ENCODE measurements at places on chromosomes 2 and 18.

GRCh38 chr2:207513551-207514257, 16.1 kb upstream of the CREB1 start:
- no peak for DNase-seq

DNA sequence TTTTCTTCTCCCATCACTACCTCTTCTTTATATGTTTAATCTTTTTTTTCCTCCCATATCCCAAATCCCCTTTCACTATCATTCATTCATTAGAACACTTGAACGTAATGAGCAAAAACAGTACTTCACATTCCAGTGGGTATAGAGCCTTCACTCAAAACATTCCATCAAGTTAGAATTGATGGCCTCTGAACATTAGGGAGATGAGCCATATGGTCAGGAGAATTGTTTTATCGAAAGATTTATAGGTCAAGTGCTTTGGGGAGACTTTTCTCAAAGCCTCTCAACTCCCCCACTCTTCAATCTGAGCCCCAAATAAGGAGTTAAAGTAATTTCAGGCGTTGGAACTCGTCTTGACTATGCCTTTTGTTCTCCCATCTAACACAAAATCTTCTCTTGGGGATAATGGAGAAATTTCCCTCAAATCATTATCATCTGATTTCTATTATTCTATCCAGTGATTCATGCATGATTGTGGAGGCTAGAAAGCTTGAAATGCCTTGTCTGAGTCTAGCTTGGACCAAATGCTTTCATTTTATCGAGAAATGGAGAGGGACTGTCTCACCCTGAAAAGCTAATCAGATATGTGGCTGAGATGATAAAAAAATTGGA, 79.2 kb downstream of the KIAA2012 start:
- no peak for DNase-seq

DNA sequence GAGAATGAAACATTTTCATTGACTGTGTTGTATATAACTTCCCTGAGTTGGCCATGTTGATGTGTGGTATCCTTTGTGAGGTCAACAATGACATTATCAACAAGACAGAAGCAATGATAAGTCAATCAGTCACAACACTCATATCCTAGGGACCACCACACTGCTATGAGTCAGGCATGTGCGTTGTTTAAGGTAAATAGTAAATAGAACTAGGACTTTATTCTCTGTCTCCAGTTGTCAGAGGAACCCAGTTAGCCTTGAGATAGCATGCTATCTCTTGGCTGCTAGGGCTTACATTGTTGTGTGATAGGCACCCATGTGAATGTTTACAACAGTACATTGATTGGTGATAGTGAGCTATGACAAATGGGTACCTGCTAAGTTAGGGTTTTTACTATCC, 37.3 kb downstream of the GPD2 start:
- DNase-seq = no peak

DNA sequence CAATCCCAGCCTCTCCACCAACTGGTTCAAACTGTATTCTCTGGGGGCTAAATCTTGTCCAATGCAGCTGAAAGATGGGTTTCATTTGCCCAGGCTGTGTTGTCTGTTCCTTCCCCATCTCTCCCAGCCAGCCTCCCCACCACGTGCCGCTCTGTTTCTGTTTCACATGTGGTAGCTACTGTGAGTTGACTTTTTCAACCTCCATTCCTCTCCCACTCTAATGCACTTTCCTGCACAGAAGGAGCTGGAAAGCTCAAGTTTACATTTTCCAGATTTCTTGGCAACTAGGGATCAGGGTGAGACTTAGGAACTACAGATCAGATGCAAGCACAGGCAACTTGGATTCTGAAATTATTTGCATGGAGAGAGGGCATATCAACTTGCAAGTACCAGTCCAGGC, 19.0 kb upstream of the NPAS2 start:
- no peak for DNase-seq

DNA sequence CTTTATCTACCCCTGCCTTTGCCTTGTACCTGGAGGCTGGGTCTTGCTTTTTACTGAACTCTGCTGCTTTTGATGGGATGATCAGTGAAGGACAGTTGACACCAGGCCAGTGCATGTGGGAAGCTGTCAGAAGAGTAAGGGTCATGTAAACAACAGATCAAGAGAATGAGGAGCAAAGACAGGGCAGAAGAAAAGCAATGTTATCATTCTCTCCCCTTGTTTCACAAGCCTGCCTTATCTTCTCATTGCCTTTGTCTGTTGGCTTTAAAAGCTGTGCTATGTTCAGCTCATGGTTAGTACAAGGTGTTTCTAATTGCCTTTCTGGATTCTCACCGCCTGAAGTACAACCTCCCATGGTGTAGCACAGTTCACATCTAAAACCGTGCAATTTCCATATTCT, 27.6 kb downstream of the LYPD1 start:
- no peak for DNase-seq

- peak; percentile 62 for DNase-seq
These were observed 22.9 kb upstream of the CYTIP start for GRCh38 chr2:157466764-157467163.

DNA sequence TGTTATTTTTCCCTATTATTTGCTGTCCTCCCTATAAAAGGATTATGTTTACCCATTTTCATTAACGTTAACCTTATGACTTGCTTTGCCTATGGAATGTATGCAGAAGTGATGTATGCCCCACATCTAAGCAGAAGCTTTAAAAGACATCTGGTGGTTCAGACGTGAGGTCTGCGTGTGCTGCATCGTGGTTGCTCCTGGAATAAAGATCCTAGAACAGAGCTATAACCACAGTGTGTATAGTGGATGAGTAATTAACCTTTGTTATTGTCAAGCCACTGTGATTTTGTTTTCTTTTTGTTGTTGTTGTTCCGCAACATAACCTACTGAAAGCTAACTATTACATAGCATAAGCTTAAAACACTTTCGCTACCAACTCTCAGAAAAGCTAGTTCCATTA, 20.9 kb upstream of the CFAP36 start:
- DNase-seq = no peak

GRCh38 chr18:7011142-7011541, 106.5 kb downstream of the LAMA1 start:
- DNase-seq = no peak

DNA sequence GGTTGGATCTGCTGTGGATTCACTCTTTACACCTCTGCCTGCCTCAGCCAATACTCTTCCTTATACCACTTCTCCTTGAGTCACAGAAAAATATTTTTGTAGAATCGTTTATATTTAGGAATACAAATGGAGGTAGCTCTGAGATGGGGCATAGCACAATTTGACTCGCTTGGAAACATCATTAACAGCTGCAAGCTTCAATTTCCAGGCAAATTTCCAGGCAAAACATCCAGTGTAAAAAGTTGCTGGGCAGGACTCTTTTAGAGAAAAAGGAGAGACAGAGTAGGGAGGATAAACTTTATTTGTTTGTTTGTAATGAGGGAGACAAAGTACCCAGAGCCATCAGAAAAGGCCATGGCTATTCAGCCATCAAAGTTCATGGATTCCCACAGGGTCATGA, 74.4 kb upstream of the SOX11 start:
- DNase-seq = no peak

DNA sequence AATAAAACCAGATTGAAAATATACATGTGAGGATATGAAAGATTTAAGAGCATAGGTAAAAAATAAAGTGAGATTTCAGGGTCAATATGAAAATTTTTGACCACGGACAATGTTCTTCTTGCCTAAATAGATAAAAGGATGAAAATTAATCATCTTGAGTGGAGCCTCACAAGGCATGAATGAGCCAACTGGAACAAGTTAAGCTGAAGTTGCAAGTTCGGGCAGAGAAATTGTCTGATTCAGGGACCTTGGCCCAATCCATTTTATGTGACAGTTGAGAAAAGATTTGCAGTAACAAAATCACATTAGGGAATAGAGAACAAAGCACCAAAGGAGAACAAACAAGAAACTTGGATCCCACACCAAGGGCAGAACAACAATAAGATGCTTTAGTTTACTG, 305.3 kb downstream of the TMX3 start:
- no peak for DNase-seq

GRCh38 chr2:128233790-128234395, 84.8 kb downstream of the HS6ST1 start:
- DNase-seq = no peak

GRCh38 chr18:61426492-61427053, 93.3 kb downstream of the CDH20 start:
- DNase-seq = no peak

DNA sequence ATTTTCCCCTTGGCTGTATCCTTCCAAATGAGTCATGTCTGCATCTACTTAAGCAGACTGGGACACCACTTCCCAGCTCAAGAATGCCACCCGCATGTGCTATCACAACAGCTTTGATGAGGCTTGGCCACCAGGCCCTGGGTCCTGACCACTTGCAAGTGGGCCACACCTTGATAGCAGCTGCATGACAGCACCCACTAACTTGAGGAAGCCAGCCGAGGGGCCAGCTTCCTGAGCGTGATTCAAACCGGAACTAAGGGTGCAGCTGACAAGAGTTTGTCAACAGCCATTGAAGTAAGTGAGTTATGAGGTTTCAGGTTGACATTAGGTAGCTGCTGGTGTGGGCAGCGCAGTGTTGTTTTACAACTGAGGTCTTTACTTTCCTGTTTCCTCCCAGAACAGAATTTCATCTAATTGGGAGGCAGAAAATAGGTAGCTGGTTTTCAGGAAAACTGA, 54.4 kb downstream of the EPHA4 start:
- peak; percentile 71 for DNase-seq

DNA sequence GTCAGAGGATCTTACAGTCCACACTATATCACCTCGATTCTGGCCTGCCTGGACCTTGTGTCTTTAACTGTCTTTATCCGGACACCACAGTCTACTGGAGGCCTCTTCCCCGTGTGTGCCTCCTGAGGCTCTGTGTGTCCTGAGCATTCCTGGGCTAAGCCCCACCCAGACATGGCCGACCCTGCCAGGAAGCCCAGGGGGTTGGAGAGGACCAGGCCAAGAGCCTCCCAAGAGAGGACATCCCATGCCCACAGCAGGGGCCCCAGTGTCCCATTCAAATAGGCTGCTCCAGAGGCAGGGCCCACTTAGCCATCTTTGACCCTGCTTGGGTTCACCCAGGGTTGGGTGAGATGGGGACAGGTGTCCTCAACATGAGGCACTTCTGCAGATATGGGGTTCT, 84.7 kb upstream of the OTOS start:
- no peak for DNase-seq

GRCh38 chr2:170500770-170501169, 214.4 kb upstream of the SP5 start:
- DNase-seq = no peak

DNA sequence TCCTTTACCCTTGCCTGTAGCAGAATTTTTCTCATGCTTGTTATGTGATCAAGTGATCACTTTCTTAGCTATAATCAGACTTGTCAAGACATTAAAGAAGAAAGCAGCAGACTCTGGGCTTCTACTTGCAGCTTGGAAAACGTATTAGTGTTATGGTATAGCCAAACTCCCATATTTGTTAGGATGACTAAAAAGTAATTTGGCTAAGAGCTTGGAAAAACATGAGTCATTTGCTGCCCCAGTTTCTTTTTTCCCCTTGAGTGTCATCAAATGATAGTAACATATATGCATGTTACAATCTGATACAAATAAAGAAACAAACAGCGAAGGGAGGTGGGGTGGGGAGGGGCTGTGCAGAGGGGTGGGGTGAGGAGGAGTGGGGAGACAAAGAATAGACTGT, 155.5 kb downstream of the IKZF2 start:
- DNase-seq = no peak

GRCh38 chr2:71277147-71277475, 50.2 kb upstream of the PAIP2B start:
- no peak for DNase-seq

DNA sequence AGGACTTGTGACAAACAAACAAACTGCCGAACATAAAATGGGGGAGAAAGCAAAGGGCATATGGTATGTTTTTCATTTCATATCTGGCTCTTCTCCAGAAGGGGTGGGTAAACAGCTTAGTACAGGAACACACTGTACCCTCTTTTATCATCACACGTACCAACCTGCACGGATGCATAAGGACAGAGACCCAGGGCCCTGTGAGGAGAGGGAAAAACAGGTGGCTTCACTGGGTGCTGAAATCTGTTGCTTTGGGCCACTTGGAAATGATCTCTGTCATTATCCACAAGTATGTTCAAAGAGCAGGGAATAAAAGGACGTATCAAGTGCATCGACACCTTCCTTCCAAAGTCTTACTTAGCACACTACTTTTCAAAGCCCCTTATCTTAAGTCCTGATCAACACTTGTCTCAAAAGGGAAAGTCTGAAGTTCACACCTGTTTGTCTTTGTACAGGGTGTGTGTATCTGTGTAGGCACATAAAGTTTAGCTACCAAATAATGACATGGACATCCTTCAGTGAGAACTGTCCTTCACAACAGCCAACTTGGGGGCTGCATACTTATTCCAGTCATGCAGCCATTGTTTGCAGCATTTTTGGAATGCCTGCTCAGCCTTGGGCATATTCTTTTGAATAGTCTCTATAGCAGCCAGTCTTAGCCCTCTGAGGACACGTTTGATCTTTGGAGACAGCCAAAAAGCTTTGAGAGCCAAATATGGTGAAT, 60.6 kb downstream of the IRS1 start:
- no peak for DNase-seq

GRCh38 chr2:163345795-163346573, 389.8 kb downstream of the FIGN start:
- DNase-seq = no peak

DNA sequence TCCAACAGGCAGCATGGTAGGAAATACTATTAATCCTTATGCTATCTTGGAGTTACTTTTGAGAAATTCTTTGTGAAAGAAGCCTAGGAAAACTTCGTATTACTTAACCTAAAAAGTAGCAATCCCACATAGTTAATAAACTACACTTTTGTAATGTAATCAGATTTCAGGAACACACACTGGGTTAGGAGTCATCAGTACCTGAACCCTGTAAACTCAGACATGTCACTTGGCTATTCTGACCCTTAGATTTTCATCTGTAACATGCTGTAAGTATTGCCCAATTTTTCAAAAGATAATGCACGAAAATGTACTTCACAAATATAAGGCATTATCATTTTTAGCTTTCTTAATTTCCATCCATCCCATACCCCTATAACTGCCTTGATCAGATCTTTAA, 39.0 kb downstream of the KIDINS220 start:
- DNase-seq = no peak

GRCh38 chr2:198127627-198128026, 323.2 kb downstream of the PLCL1 start:
- peak; percentile 19 for DNase-seq

DNA sequence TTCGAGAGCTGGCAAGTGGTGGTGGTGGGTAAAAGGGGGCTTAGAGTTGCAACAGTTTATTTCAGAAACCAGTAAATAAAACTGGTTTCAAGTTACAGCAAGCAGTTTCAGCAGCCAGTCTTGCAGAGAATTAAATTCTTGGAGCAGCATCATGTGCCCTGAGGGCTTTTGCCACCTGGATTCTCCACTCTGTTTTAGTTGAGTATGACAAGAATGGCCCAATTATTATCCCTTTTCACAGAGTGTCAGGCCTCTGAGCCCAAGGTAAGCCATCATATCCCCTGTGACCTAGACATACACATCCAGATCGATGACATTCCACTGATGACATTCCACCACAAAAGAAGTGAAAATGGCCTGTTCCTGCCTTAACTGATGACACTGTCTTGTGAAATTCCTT, 72.8 kb upstream of the FANCL start:
- DNase-seq = no peak

GRCh38 chr2:183078163-183078463, 434 bp upstream of the DUSP19 start:
- DNase-seq = no peak

- DNase-seq = no peak
These were observed 184.2 kb downstream of the ERBB4 start for GRCh38 chr2:212354382-212354781.

GRCh38 chr2:236977063-236977851, 108.4 kb upstream of the COPS8 start:
- no peak for DNase-seq

- DNase-seq = no peak
These were observed 3.2 kb upstream of the AQP12B start for GRCh38 chr2:240685771-240686371.
